ENCODE measurements at places on chromosomes 11 and 22.

DNA sequence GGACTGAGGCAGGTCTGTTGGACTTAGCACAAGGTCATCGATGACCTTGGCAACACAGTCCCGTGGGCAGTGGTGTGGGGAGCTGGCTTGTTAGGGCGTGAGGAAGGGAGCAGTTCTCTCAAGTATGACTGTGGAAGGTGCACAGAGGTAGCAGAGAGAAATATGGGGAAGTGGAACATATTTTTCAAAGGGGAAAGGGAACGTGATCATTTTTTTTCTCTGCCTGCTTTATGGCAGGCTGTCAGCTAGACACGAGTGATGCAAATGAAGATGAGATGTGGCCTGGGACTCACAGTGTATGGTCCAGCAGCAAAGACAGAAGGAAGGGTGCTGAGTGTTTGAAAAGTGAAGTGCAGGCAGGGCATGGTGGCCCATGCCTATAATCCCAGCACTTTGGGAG lies 30.6 kb downstream of the ADAMTS8 start:
- DNase-seq, result no peak

DNA sequence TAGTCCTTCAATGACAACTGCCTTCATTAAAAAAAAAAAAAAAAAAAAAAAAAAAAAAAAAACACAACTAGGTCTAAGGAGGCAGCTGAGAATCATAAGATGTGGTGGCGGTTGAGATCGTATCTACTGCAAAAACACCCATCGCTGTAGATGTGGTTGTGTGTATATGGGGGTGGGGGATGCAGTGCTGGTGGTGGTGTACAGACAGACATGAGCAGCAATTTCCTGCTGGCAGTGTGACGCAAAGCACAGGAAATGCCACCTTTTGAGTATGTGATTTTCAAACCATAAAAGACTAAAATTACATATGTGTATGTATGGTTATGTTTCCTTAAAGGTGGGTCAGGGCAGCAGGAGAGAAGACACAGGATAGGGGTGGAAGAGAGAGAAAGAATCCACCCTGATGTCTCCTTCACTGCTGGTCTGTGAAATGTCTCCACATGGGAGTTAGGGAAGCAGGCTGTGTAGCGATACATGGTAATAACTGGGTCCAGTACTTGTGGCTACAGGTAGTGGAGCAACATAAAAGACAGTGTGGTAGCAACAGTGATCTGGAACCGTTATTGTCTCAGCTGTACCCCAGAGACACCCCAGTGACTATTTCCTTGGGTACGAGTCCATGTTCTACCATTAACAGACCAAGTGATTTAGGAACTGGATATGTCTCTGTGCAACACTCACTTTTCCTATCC lies 57.9 kb downstream of the SYTL2 start:
- no peak for DNase-seq

DNA sequence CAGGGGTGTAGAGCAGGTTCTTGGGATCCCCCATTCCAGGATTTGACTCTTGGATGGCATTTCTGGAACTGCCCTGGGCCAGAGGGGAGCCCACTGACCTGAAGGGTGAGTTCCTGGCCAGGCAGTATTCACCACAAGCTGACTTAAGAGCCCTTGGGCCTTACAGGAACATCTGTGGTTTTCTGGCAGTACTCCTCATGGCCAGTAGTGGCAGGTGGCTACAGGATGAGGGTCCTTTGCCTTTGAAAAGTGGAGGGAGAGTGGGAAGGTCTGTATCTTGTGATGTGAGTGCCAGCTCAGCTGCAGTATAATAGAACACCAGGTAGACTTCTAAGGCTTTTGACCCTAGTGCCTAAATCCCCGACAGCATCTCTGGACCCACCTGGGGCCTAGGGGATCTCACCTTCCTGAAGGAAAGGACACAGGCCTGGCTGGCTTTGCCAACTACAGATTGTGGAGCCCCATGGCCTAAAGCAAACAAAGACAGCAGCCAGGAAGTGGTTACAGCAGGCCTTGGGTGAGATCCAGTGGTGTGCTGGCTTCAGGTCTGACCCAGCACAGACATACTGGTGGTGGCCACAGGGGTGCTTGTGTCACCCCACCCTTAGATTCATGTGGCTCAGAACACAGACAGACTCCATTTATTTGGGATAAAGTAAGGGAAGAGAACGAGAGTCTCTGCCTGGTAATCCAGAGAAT lies 9.0 kb downstream of the OR51S1 start:
- DNase-seq, result no peak

GRCh38 chr11:120334332-120334731 lies 1.9 kb upstream of the ARHGEF12 start:
- no peak for DNase-seq

DNA sequence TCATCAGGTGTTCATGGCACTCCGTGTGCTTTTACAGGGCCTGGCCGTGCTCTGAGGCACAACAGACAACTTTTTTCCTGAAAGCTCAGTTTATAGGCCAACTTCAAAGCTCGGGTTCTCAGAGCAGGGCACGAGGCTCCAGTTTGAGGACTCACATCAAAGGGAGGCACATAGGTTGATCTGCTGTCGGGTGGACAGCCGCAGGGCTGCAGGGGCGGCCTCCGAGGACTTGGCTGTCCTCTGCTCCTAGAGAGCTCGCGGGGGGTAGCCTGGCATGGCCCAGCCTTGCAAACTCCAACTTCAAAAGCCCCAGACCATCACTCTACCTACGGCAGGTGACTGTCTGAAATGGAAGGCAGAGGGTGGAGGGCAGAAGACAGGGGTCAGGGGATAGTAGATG lies 31.6 kb downstream of the C11orf58 start:
- DNase-seq, result no peak

DNA sequence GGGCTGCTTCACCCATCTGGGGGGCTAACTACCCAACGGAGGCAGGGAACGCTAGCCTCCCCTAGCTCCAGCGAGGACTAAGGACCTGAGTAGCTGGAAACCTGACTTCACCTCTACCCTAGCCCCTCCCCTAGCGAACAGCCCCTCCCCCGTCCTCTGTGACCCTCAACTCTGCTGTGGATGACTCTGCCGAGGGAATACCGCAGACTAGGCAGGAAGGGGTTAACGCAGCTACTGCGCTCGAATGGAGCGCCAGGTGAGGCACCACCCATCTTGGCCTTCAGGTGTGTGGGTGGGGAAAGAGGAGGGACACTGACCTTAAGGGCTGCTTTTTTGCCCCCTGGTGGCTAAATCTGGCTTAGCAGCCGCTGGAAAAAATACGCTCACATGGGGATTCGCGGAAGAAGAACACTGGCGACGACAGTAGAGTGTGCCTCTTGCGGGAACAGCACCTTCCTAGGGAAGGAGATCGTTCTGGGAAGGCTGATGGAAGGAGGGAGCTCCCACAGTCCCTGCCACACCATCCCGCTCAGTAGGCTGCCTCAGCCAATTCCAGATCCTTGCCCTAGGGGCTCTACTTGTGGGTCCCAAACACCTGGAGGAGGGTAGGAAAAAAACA lies 4.5 kb upstream of the BCL9L start:
- peak; percentile 89 for DNase-seq

- DNase-seq, result no peak
These were observed 177.5 kb downstream of the MYO18B start for GRCh38 chr22:25919452-25919851.

DNA sequence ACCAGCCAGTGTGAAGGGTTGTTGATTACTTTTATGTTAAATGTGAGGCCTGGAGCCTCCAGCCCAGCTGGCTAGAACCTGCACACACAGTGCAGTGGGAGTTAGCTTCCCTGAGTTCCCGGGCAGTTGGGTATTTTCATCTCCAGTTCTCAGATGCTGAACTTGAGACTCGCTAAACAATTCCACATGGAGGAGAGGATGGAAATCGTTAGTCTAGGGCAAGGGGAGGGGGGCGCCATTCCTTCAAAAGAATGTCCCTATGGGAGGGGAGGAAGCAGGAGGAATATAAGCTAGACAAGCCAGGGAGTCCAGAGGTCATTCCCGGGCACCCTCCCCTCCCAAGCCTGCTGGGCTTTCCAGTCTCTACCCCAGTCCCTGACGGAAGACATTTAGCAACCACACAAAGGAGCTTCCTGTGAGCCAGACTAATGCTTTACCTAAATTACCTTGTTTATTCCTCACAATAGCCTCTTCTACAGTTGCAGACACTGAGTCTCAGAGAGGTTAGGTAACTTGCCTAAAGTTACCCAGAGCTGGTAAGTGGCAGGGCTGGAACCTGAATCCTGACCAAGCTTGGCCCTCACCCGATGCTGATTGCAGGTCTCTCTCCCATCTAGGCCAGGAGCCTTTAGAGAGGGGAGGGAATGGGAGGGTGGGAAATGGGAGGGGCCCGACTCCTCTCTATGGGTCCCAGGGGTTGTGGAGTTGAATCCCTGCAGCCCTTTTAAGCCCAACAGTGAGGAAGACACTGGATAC lies 1.9 kb upstream of the TSKU start:
- no peak for DNase-seq

GRCh38 chr11:114026355-114026754 lies 33.2 kb upstream of the ZBTB16 start:
- DNase-seq, result no peak

- DNase-seq, result no peak
These were observed 7.4 kb downstream of the CBX6 start for GRCh38 chr22:38864361-38865191.

DNA sequence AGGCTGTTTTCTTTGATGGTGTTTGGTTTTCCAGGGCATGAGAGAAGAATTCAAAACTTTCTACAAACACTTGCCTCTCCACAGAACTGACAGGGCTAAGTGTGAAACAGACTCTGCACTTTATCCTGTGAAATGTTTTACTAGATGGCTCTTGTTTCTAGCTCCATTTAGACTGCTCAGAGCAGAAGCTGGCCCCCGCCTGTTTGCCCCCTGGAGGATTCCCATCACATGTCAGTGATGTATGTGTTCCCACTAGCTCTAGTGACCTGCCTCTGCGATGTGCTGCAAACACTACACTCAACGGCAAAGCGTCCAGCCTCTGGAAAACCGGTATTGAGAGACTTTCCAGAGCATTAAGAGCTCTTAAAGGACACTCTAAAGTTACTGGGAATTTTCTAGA lies 41.4 kb upstream of the PCF11 start:
- no peak for DNase-seq

- no peak for DNase-seq
These were observed 134.9 kb downstream of the CCDC81 start for GRCh38 chr11:86509588-86509974.

- no peak for DNase-seq
These were observed 392.3 kb downstream of the MN1 start for GRCh38 chr22:27409299-27409698.

DNA sequence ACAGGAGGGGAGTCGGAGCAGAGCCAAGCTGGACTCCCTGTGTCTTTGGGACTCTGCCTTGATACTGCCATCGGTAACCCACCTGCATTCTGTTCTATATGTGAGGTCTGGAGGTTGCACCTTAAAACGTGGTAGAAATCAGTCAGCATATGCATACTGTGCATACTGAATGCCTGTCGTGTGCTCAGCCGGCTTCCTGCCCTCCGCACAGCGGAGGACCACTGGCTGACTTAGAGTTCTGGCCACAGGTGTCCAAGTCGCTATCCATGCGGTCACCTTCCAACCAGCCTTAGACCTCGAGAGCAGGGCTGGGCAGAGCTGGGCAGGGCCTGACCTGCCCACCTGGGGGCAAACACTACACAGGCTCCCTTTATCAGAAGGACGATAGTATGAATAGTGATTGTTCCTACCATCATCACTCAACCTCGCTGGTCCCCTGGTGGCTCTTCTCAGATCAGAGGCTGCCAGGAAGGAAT lies 3.8 kb downstream of the TBC1D10C start:
- DNase-seq, result no peak

- DNase-seq, result no peak
These were observed 528.4 kb downstream of the MIAT start for GRCh38 chr22:27185760-27186302.

DNA sequence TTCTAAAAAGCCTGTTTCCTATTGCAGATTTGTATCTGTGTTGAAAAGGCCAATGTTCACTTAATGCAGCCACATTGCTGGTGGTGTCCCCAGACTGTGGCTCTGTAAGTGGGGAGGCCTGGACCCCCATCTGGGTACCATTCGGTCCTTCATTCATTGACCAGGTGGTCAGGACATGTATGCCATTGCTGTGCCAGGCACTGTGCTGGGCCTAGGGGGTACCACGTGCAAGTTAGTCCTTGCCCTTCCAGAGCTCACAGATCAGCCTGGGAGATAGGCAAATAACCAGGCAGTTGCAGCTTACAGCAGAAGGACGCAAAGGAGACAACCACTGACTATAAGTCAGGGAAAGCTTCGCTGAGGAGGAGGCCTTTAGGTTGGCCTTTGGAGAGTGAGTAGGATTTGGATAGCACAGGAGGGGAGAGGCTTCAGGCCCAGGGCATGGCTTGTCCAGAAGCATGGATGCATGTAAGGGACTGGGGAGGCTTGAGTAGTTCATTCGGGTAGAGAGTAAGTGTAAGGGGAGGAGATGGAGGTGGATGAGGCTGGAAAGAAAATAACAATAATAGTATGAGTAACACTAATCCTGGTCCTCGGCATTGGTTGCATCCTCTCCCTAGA lies 5.0 kb downstream of the PRDM11 start:
- DNase-seq, result no peak

GRCh38 chr11:120028181-120028896 lies 109.6 kb downstream of the TRIM29 start:
- DNase-seq, result no peak

All from right renal pelvis (tissue), 4 donors.